ENCODE measurements at places on chromosomes 12 and 14.

- no peak overlapping the region for H3K4me3 ChIP-seq
- H3K27ac ChIP-seq, result no peak overlapping the region
- H3K27me3 ChIP-seq, result no peaks in the 10 kb centered on the region
- H3K36me3 ChIP-seq, result no peaks in the 10 kb centered on the region
- no peaks in the 10 kb centered on the region for H3K4me1 ChIP-seq
Observed at GRCh38 chr12:16949371-16949770, 343.4 kb upstream of the LMO3 start.

GRCh38 chr12:57528831-57529555 lies 6.4 kb downstream of the MBD6 start:
- DNase-seq, result no peak
- no peak overlapping the region for H3K27ac ChIP-seq
- H3K4me3 ChIP-seq, result no peak overlapping the region
- H3K27me3 ChIP-seq, result no peaks in the 10 kb centered on the region
- peaks cover 6% of the 10 kb centered on the region for H3K4me1 ChIP-seq
- H3K36me3 ChIP-seq, result peaks cover 28% of the 10 kb centered on the region

DNA sequence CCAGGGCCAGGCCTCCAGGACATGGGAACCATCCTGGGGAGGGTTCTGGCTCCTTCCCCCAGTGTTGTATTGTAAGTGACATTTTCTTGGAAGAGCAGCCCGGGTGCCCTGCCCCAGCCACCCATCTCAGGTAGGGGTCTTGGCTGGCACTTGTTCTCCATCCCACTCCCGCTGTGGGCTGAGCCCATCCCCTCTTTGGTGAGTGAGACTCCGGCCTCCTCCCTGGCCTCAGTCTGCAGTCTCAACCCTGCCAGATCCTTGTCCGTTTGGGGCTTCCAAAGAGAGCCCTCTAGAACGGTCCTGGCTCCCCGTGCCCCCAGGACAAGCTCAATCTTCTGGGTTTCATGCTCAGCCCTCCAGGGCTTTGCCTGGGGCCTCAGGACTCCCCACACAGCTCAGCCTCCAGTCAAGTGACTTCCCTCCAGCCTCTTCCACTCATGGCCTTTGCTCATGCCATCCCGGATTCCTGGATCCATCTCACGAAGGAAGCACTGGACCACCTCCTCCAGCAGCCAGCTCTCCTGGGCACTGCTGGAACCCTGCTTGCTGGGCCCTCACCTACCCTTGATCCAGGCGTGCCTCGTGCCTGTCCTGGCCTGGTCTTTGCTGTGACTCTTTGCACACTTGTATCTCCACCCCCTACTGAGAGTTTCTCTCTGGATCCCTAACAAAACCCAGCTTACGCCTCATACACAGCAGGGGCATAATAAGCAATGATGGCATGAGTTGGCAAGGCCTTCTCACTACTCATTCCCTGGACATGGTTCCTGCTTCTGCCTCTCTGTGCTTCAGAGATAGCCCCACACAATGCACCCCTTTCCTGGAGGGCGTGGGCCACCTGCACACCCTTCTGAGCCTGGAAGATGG lies 297.4 kb upstream of the RTL1 start:
- H3K4me1 ChIP-seq, result no peaks in the 10 kb centered on the region
- H3K27me3 ChIP-seq, result no peaks in the 10 kb centered on the region
- no peak overlapping the region for H3K4me3 ChIP-seq
- no peaks in the 10 kb centered on the region for H3K36me3 ChIP-seq
- H3K27ac ChIP-seq, result no peak overlapping the region
- DNase-seq, result no peak

DNA sequence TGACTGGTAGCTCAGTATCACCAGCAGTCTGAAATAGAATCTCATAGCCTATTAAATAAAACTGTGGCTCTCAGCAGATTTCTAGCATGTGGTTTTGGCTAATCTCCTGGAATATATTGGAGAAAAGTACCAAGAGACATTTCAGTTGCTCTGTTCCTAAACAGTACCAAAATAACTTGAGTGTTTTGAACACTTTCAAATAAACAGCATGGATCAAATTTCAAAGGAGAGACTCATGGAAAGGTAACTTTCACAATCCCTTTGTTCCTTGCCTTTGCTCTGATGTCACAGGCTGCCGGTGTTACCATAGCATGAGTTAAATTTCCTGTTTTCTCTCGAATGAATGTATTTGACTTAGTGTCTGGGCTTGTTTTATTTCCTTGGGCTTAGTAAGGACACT lies 3.4 kb downstream of the ARG2 start:
- peak; percentile 83 for DNase-seq
- peak overlapping the region; percentile 94 for H3K27ac ChIP-seq
- no peaks in the 10 kb centered on the region for H3K36me3 ChIP-seq

- H3K4me1 ChIP-seq, result no peaks in the 10 kb centered on the region
- no peak for DNase-seq
- no peak overlapping the region for H3K4me3 ChIP-seq
Observed at GRCh38 chr14:49428076-49428475, 158.1 kb downstream of the RPS29 start.

GRCh38 chr12:64181430-64182291 lies 40.4 kb downstream of the KICS2 start:
- H3K4me3 ChIP-seq, result no peak overlapping the region
- DNase-seq, result peak; percentile 87
- H3K36me3 ChIP-seq, result no peaks in the 10 kb centered on the region
- H3K27ac ChIP-seq, result peak overlapping the region; percentile 85
- peaks cover 53% of the 10 kb centered on the region for H3K4me1 ChIP-seq
- no peaks in the 10 kb centered on the region for H3K27me3 ChIP-seq

Data from endothelial cell of umbilical vein (primary cell).